ENCODE measurements at places on chromosomes 6 and 20. TPM values are rescaled to one million over a fixed set of nuclear protein-coding genes. Genes with fewer than 3 reads are reported as not detected.

PNPLA1 gene
- polyA plus RNA-seq = 0.11 TPM

NCOA6 gene
- 41.5 TPM for polyA plus RNA-seq

RCAN2 gene
- 20.8 TPM for polyA plus RNA-seq

AGER gene
- polyA plus RNA-seq = 27.1 TPM

SEL1L2 gene
- polyA plus RNA-seq = not detected

FAM209A gene
- 0.40 TPM for polyA plus RNA-seq

SKIC2 gene
- polyA plus RNA-seq = 33.1 TPM

SUMO4 gene
- 0.90 TPM for polyA plus RNA-seq

RXRB gene
- 47.0 TPM for polyA plus RNA-seq

UNC93A gene
- 9.6 TPM for polyA plus RNA-seq

EDN3 gene
- polyA plus RNA-seq = 5.3 TPM
